ENCODE measurements at places on chromosomes 2 and 18.
A peak's percentile ranks its signal among the peaks of the same experiment; 100 is the strongest.

DNA sequence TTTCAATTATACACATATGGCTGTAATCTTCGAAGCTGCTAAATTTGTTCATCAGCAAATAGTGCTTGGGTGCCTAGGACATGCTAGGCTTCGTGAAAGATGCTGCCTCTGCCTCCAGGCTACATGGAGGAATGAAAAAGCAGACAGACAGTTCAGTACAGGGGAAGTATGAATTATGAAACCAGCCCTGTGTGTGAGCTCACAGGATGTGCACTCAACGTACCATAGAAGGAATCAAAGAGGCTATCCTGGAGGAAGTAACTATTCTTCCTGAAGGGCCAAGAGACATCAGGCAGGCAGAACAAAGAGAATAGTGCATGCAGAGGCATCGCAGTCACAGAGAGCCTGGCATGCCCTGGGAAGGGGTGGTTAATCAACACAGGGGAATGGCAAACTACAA, 61.4 kb downstream of the DYM start:
- DNase-seq = peak; percentile 85

GRCh38 chr18:22926454-22926853, 6.7 kb upstream of the RBBP8 start:
- no peak for DNase-seq

DNA sequence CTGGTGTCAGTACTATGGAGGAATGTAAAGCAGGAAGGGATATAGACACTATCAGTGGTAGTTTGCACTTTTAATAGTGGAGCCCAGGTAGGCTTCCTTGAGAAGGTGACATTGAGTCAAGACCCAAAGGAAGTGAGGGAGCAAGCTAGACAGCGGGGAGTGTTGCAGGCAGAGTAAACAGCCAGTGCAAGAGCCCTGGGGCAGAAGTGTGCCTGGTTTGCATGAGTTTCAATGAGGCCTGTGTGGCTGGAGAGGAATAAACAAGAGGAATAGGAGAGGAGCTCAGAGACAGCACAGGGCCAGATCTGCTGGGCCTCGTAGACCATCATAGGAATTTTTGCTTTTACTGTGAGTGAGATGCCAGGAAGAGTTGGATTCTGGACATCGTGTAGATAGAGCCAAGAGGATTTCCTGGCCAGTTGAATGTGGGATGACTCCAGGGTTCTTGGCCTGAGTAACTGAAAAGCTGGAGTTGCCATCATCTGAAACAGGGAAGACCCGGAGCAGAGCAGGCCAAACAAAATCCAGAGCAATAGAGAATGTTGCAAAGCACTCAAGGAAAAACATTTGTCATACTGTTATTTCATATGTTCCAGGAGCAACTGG, 102.5 kb downstream of the SP3 start:
- no peak for DNase-seq

GRCh38 chr2:180003073-180003472, 4.0 kb downstream of the CWC22 start:
- peak; percentile 4 for DNase-seq

GRCh38 chr2:72892506-72893173, 5.4 kb downstream of the SPR start:
- DNase-seq = no peak

DNA sequence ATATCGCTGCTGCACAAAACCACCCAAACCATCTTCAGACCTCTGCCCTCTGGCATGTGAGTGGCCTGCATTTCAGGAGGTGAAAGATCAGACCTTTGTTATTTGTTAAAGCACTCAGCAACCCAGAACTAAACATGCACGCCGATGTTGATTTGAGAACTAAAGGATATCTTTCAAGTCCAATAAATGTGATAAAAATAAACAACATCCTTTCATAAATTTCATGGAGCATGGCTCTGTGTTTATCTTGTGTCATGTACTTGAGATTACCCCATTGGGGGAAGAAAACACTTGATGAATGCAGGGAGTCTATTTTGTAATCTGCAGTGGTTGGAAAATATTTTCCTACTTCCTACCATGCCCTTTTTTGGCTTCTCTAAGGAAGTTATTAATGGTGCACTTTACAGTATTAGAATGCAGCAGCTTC, 70.8 kb upstream of the GATA6 start:
- DNase-seq = peak; percentile 9

Data from GF-D8 (cell line).